Stimulated activated naive CD4-positive, alpha-beta T cell (primary cell): ENCODE measurements at places on chromosomes 3 and 15.

GRCh38 chr15:53837263-53837662, 77.8 kb upstream of the WDR72 start:
- DNase-seq = no peak

- no peak for DNase-seq
Observed at GRCh38 chr15:29917600-29918597, 95.6 kb upstream of the TJP1 start.

DNA sequence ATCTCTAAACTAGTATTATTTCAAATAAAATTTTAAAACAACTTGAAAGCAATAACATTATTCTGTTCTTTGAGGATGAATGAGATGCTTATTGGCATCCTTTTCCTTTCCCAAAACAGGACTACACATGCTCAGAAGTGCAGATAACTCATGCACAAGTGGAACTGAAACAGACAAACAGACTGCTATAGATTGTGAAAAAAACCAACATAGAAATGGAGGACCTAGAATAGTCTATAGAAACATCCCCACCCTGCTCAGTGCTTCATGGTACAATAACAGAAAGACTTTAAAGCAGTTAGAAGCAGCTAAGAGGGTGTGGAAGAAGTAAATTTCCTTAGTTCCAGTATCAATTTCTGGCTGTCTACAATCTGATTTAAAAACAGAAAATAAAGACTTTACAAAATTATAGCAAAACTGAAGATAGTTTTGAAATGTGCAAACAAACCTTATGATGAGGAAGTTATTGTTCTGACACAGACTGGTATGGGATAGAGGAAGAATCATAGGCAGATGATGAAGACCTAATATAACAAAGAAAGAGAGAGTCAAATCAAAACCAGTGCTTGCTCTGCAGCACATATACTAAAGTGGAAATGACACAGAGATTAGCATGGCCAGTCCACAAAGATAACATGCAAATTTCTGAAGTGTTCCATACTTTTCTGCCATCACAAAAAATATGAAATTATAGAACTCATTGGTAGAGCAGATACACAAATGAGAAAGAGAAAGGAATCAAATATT, 1025.4 kb downstream of the SQOR start:
- no peak for DNase-seq

DNA sequence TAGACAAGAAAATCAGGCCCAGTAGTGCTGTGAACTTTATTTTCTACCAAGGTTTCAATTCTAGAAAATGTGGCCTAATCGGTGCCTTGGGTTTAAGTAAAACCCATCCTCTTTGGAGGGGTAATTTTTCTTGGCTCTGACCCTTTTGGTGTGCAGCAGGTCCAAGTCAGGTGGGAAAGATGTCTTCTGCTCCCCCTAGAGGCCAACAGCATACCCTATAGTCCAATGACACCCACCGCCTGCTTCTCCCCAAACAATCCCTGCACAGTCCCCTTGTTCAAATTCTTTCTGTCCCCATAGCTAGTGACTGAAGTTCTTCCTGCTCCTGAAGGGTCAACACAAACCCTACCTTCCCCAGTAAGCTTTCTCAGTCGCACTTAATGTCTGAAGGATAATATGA, 261.8 kb upstream of the GOLGA6L4 start:
- DNase-seq = no peak

DNA sequence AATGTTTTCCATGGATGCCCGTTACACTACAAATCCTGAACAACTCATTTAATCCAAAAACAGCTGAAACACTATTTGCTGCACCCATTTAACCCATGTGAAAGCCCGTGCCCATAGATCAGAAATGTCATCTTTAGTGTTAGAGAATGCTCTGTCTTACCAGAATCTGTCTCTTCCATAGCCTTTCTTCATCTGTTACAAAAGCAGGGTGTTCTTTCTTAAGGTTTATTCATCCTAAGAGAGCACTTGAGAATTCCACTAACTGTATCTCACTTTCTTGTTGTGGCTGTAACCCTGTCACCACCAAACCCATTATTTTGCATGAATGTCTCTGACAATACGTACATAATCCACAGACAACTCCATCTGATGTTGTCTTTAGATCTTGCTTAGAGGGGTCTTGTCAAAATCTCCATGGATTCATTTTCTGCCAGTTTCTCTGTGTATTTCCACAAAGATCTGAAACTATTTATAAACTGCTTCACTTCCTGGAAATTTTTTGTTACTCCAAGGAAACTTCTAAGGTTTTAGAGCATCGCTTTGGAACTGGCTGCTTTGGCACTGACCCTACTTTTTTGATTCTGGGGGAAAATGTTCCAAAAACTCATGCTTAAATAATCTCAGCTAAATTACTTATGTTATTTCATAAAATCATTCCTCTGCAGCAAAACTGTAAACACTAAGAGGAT, 167.8 kb upstream of the CCDC54 start:
- no peak for DNase-seq

- DNase-seq = no peak
Observed at GRCh38 chr3:133965013-133965570, 64.6 kb downstream of the SLCO2A1 start.

DNA sequence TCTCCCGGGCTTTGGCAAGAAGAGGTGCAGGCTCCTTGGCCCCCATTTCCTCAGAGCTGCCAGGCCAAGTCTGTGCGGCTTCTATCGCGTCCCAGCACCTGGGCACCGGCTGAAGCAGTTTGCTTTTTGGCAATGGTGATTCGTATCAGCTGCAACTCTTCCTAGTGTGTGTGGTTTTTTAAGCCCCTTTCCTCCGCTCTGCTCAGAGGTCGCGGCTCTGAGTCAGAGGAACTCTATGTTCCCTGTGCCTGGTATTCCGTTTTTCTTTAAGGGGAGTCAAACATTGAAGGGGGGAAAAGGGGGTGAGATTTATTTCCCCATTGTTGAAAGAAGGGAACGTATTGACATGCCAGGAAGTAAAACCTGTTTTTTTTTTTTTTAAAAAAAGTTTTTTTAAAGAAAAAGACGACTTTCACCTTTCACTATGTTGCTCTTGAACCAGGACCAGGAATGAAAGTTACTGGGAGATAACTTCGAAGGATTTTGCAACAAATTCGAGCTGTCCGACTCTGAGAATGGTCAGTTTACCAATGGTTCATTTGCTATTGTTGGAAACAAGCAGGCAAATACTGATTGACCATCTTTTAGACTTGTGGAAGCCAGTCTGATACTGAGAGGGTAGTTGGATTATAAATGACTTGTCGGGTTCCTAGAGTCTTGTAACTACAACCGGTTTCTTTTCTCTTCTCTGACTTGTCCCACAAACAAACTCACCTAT, 1.1 kb downstream of the ARMC8 start:
- DNase-seq = no peak

DNA sequence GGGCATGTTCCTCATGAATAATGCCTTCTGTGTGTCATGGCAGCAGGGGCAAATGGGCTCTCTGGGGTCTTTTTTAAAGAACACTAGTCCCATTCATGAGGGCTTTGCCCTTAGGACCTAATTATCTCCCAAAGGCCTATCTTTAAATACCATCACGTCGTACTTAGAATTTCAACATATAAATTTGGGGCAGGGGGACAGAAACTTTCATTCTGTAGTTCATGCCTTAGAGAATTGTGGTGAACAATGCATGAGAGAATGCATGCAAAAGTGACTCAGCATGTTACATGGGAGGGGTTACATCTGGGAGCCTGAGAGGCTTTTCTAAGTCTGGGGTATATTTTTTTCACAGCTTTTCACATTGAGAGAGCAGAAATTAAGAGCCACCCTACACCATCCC, 208.5 kb upstream of the ROPN1 start:
- no peak for DNase-seq

DNA sequence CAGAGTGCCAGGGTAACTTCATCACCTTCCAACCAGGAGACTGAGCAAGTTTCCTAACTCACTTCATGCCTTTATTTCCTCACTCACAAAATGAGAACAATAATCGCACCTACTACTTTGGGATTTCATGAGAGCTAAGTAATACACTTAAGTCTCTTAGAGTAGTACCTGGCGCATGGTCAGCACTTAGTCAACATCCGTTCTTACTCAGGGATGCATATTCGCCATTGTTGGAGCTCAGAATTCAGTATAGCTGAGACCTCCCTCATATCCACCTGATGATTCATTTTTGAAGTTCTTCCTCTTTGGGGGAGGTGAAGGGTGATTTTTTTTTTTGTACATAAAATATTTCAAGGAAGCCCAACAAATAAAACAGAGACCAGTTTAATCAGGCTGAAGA, 188.2 kb downstream of the AGBL1 start:
- DNase-seq = no peak

- no peak for DNase-seq
Observed at GRCh38 chr3:107344722-107345121, 32.5 kb upstream of the CCDC54 start.

DNA sequence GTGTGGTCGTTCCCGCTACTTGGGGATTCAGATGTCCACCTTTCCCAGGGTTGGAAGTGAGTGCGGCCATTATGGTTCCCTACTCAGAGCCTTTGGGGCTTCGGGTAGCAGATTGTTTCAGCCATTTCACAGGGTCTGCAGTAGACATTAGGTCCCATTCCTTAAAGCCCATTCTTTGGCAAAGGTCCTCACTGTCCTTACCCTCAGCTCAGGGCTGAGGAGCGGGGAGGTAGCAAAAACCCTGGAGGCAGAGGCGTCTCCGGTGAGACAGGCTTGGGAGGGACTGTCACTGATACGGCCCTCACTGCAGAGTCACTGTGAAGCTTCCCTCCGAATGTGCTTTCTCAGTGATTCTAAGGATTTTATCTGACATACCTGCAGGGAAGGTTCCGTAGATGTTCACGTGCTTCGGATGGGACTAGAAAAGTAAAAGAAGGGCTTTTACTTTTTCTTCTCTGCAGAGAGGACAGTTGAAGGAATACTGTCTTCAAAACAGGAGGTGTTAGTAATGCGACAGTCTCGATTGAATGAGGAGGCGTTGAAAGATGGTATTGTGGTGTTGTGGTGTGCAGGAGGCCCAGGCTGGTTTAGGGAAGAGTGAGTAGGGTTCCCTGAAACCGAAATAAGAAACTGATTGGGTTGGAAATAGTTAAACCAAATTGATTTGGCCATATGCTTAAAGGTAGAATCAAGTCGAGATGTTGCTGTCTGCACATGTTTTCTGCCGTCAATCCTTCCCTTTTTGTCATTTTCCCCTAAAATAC, 630 bp downstream of the ATP6V1A start:
- DNase-seq = peak; percentile 33

DNA sequence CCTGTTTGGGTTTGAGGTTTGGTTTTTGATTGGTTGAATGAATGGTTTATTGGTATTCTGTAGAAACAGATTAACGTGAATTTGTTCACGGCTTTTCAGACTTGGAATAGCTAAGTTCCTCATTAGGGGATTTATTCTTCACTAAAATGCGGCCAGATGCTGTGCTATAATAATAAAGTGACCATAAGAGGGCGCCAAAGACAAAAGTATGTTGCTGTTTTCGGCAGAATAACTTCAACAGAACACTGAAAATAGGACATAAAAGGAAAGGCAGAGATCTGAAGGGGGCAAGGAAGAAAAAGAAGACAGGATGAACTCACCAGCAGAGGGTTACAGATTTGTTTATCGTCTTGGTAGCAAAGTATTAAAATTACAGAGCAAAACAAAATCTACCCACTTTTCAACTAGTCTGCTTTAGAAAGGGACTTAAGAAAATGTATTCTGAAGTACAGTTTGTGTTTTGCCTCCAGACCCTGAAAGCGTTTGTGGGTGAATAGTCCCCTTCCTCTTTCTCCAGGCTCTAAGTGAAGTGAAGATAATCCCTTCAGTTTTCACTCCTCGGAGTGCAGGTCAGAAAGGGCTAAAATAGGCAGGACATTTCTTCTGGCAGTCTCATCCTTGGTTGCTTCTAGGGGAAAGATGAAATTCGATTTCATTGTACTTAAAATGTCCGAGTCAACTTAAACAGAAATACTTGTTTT, 147.6 kb downstream of the IL20RB start:
- no peak for DNase-seq

DNA sequence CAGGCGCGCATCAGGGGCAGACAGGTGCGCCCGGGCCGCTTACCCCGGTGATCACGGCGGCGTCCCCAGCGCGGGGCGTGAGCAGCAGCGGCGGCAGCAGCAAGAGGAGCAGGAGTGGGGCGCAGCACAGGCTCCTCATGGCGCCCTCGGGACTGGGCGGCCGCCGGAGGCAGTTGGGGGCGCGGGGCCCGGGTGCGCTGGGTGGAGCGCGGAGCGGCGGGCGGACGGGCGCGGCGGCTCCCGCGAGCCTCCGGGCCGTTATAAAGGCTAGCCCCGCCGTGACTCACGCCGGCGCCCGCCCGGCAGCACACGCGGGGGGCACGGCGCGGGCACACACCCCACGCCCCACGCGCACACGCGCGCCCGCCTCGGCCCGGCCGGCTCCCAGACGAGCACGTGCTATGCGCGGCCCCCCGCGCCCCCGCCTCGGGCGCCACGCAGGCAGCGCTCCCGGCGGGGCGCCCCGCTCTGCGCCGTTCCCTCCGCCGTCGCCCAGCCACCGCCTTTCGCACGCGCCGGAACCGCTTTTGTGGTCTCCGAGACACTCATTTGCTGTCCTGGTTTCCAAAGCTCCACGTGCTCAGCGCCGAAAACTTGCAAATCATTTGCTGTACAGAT, at the start of gene PROK2:
Gene PROK2 (minus strand): TSS at position 235 of the 618 bp plus-strand sequence. CDS start 96 bp downstream, at position 139.
- DNase-seq = no peak

DNA sequence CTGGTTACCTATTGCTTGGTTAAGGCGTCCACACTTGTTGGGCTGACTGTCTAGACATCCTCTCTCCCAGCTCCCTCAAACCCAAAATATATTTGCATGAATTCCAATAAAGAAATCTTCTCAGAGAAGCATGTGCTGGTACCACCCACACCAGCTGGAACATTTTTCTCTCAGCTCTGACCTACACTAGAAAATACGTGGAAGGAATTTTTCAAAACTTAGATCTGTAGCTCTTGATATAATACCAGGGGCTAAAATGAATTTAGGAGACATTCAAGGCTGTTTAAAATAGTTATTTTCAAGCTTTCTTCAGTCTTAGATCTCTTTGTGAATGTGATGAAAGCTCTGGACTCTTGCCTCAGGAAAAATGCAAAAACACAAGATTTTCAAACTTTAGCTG, 590.4 kb downstream of the PDCD6IP start:
- no peak for DNase-seq

DNA sequence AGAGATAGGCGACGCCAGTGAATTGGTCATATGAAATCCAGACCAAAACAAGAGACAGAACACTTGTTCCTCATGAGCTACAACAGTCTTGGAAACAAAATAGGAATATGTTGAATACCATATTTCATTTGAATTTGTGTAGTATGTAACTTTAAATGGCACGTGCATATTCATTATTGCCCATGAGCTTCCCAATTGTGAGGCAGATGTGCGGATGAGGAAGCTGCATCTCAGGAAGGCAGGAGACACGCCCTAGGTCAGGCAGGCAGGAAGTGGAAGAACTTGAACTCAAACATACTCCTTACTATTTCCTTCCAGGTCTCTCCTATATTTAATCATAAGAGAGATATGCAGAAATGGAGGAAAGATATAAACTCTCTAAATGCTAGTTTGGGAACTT, 106.8 kb upstream of the SLC2A2 start:
- no peak for DNase-seq

- no peak for DNase-seq
Observed at GRCh38 chr3:194107107-194107506, 28.8 kb upstream of the HES1 start.

DNA sequence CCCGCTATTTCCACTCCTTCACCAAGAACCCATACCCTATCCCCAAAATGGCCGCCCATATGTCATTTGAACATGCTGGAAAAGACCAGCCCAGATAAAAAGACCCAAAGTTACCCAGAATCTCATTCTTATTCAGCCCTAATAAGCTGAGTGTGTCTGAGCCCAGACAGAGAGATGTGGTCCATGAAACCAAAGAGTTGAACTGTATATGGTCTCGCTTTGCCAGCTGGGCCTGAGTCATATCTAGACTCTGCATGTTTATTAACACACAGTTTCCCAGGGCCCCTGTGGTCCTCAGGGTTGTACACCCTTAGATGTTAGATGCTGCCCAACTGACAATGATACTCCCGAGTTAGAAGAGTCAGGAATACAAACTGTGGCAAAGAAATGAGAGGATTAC, 201.9 kb upstream of the STRIT1 start:
- no peak for DNase-seq
